ENCODE measurements at places on chromosomes 1 and 21.

GRCh38 chr1:150165622-150166612 is 16.2 kb downstream of the PLEKHO1 start:
- peak; percentile 51 for DNase-seq

DNA sequence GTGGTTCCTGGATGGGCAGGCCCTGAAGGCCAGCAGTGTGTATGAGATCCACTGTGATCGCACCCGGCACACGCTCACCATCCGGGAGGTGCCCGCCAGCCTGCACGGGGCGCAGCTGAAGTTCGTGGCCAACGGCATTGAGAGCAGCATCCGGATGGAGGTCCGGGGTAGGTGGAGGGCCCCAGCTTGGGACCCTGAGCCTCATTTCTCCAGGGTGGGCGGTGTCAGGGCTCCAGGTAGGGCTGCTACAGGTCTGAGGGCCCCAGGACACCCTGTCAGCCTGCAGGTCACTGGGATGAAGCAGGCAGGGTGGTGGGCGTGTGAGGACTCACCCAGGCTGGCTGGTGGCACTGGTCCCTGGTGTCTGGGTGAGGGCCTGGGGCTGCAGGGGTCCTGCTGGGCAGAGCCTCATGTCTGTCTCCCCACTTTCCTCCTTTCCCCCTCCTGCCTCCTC is 7.8 kb downstream of the OBSCN start:
- DNase-seq, result no peak

DNA sequence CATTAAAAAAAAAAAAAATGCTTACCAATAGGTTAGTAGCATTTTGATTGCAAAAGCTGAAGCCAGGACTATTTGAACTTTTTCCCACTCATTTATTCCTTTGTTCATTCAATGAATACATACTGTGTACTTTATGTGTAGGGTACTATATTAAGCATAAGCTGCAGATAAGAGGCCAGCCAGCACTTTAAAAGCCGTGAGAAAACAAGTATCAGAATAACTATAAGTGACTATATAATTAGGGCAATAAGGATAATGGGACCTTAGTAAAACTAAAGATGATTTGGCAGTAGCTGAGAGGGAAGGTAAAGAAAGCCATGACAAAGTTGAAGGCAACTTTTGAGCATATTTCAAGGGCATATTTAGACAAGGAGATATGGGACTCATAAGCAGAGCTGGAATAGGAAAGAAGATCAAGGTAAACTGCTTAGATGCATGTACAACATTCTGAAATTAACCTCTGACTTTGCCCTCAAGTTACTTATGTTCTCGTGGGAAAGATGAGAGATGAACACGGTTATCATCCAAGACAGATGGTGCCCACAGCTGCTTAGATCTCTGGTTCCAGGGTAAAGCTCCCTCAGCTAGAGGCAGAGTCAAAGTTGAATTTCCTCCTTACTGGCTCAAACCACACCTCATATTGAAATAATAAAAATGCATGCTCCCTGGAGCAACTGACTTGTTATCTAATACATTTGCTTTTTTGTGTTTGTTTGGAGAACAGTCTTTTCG is 44.0 kb upstream of the FMO2 start:
- no peak for DNase-seq

DNA sequence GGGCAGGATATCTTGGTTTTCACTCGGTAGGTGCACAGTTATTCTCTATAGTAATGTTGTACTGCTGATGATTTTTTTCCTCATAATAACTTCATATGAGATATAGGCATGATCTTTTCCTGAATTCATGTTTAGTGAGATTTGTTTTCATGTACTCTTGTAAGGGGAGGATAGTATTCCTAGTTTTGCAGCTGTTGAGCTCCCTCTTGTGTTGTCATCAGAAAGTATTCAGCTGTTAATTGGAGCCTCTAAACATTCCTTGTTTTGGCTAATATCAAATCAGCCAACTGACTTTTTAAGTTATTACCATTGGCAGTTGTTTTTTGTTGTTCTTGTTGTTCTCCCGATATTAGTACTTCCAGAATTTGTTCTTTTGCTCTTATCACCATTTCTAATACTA is 24.4 kb downstream of the OR10R2 start:
- DNase-seq, result no peak

GRCh38 chr1:38738207-38738606 is 121.4 kb downstream of the RRAGC start:
- no peak for DNase-seq

DNA sequence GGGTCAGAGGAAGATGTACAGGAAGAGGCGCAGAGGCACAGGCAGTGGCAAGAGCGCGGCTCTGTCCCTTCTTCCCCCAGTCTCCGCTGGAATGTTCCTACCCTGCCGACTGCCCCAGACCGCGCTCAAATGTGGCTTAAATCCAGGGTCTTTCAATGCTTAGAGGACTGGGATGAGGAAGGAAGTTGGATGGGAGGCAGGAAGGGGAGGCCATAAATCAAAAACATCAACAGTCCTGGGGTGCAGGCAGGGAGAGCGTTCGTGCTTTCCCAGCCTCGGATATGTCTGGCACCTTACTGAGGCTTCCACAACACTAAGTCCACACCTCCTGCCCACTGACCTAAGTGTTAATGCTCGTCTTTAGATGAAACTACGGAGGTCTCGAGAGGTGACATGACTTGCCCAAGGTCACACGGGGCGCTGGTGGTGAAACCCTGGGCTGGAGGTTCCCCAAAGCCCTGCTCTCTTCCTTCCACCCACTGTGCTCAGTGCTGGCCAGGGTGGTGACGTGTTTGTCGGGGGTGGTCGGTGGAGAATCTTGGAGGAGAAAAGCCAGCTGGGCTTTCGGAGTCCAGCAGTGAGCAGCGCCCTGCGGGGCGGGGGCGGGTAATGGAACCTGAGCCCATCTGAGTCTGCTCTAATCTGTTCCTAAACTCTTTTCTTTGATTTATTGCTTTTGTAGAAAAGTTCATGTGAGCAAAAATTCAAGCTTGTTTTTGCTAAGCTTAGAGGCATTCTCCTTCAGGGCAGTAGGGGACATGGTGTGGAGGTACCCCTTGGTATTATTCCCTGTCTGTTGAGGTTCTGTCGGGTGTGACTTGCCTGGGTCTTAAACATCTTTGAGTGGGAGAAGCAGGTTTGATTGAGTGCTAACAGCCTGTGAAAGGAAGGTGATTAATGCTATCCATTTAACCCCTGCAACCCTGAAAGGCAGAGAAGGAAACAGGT is 708 bp downstream of the CDA start:
- no peak for DNase-seq

GRCh38 chr1:91645031-91645430 is 144.4 kb downstream of the CDC7 start:
- no peak for DNase-seq

GRCh38 chr1:15225461-15225860 is 21.6 kb upstream of the FHAD1 start:
- no peak for DNase-seq

GRCh38 chr1:179121159-179121938 is 39.5 kb downstream of the TOR3A start:
- DNase-seq, result peak; percentile 32

GRCh38 chr1:178958491-178958890 is 67.2 kb upstream of the FAM20B start:
- DNase-seq, result no peak

DNA sequence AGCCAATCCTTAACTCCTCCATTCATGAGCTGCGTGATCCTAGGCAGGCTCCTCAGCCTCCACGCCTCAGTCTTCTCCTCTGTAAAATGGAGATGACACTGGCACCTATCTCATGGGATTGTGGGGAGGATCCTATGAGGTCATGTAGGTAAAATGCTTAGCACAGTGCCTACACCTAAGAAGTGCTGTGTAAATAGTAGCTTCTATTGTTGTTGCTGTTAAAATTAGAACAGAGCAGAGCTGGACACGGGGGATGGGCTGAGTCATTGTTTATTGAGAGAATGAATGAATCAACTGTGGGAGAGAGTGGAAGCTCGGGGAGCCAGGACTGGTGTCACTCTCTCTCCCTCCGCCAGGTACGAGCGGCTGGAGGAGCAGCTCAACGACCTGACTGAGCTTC is 43.0 kb downstream of the TMCC2 start:
- DNase-seq, result no peak

- no peak for DNase-seq
Observed at GRCh38 chr1:31567956-31568570, 8.3 kb upstream of the TINAGL1 start.

GRCh38 chr1:228142701-228143136 is 2.6 kb downstream of the GUK1 start:
- DNase-seq, result no peak

DNA sequence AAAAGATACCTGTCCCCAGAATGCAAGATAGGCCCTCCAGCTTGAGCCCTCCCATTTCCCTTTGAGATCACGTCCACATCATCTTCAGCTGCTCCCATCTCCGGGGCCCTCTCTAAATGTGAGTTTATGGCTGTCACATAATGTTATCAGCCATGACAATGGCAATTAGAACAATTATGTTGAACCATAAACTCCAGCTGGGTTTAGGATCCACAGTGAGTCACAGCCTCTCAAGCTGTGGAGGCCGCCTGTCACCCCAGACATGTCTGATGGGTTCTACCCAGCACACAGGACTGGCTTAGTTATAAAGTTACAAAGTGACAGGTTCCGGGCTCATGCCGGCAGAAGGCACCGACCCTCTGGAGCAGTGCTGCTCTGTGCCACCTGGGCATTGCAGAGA is 597.3 kb downstream of the PTPRU start:
- no peak for DNase-seq

DNA sequence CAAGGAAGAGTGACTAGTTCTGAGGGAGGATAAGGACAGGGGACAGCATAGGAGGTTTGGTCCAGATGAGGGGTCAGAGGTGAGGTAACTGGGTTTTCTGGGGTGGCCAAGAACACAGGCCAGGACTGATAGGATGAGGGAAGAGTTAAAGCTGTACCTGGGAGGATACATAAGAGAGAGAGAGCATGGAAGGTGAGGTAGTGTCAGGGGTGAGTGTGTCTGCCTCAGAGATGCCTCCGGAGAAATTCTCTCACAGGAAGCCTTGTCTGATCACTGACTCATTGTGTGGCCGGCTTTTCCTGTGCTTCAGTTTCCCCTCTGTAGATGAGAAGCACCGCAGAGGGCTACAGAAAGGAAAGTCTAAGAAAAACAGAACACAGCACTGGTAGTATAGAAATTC is 40.2 kb downstream of the FASLG start:
- peak; percentile 74 for DNase-seq

GRCh38 chr21:37974081-37974480 is 57.8 kb upstream of the KCNJ6 start:
- no peak for DNase-seq

DNA sequence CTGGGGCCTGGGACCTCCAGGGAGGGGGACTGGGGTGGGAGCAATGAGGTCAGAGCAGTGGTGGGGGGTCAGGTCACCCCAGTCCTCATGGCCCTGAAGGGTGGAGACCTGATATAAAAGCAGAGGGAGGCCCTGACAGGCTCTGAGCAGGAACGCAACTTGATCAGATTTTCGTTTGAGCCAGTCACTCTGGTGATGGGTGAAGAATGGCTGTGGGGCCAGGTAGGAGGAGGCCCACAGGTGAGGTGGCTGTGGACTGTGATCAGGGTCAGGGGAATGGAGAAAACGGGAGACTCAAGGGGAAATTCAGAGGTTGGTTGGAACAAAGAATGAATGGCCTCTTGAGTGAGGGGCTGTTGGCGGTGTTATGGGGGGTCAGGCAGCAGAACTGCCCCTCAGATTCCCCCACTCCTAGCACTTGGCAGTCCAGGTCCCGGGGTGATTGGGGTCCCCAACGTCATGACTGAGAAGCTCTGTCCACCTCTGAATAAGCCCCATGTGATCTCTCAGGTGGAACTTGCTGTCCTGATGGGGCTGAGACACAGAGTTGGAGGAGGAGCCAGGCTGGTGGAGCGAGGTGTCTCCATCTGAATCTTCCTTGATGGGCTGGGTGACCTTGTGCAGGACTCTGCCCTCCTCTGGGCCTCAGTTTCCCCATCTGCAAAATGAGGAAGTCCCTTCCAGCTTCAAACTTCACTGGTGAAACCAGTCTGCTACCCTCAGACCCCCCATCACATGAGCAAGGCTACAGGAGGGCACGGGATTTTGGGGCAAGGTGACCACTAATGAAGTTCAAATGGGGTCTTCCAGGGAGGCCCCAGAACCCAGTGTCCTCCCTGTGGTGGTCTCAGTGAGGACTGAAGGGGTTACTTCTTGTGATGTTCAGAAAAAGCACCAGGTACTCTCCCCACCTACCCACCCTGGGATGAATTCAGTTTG is 683.0 kb downstream of the MATN1 start:
- no peak for DNase-seq

- no peak for DNase-seq
Observed at GRCh38 chr21:43983860-43984420, 28.2 kb upstream of the TRAPPC10 start.

All from activated CD4-positive, alpha-beta T cell treated with anti-CD3 and anti-CD28 coated beads, Interleukin-2, amount 50 U/mL, for 4 hours (primary cell).